ENCODE measurements at places on chromosomes 6 and 20.
A peak's percentile ranks its signal among the peaks of the same experiment; 100 is the strongest.

- no peak overlapping the region for H3K4me3 ChIP-seq
- no peaks in the 10 kb centered on the region for H3K4me1 ChIP-seq
- no peak for DNase-seq
- H3K27me3 ChIP-seq, result no peaks in the 10 kb centered on the region
- H3K36me3 ChIP-seq, result no peaks in the 10 kb centered on the region
Measured at GRCh38 chr6:55812509-55812908, 62.9 kb downstream of the BMP5 start.

DNA sequence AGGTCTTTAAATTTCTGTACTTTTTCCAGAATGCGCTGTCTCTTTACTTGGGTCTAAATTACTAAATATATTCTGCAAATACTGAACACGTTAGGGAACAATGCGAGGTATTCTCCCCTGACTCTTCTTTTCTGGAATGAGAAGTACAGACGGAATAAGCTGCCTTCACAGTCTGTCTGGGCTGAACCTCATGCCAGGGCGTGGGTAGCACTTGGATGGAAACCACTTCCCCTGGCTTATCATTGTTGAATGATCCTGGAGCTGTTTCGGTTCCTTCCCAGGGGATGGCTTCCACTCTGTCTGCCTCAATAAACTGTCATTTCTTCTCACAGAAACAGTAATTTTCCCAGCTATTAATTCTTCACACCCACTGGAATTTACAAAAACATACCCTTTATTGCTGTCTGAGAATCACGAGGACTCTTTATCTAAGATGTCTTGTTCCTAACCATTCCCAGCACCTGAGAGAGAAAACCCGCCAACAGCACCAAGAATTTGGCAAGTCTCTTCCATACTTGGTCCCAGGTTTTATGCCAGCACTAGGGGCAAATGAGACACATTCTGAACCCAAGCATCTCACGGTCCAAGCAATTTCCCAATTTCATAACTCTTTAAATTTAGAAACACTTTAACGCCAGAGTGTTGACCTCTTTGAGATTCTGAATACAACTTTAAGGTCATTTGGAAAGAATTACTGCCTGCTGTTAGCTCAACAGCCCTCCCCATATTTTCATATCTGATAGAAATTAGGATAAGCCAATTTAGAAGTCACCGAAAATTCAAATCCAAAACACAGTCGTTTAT lies 43.2 kb upstream of the ADGRF5 start:
- no peak overlapping the region for H3K4me3 ChIP-seq
- no peaks in the 10 kb centered on the region for H3K4me1 ChIP-seq
- H3K27ac ChIP-seq, result no peak overlapping the region
- no peaks in the 10 kb centered on the region for H3K36me3 ChIP-seq
- DNase-seq, result no peak

DNA sequence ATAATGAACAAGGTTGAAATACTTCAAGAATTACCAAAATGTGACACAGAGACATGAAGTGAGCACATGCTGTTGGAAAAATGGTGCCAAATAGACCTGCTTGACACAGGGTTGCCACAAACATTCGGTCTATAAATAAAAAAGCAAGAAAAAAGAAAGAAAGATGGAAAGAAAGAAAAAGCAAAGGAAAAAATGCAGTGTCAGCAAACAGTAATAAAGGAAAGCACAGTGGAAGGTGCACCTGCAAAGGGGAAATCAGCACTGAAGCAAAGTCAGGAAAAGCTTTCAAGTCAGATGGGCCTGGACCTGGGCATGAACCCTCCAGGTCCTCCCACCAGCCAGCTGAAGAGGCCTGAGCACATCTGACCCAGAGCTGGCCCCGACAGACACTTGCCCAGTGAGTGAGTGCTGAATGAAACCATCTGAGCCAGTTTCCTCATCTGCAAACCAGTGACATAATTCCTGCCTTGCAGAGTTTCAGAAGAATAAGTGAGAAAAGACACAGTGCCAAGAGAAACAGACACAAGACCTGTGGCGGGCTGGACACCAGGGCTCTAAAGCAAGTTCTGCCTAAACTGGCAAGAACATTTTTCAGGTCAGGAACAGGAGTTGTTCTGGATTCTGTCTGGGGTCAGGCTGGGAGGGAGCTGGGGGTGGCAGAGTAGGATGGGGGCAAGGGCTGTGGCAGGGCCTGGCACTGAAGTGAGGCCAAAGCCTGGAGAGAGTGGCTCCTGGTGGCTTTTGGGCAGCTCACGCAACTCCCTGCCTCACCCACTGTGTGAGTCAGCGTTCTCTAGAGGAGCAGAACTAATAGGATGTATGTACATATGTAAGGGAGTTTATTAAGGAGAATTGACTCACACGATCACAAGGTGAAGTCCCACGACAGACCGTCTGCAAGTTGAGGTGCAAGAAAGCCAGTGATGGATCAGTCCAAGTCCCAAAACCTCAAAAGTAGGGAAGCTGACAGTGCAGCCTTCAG lies 23.9 kb upstream of the MICB start:
- no peak for DNase-seq
- H3K4me3 ChIP-seq, result no peak overlapping the region
- H3K27ac ChIP-seq, result peak overlapping the region; percentile 1

DNA sequence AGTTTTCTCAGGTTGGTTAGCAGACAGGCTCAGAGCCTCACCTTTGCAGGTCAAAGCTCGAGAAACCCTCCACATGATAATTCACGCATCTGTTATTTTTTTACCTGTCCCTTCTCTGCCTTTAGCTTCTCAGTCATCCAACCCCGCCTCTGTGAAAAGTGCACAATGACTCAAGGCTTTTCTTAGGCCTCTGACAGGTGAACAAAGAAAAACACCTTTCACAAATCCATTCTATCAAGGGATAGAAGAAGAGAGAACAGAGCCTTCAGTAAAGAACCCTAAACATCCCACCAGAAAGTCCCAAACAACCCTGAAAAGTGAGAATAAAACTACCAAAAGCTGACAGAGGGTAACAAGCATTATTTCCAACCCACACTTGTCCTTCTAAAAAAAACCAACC lies 178.2 kb downstream of the GJA10 start:
- H3K4me3 ChIP-seq, result no peak overlapping the region
- H3K4me1 ChIP-seq, result no peaks in the 10 kb centered on the region
- no peak for DNase-seq
- H3K27ac ChIP-seq, result no peak overlapping the region
- no peaks in the 10 kb centered on the region for H3K27me3 ChIP-seq

GRCh38 chr6:33602180-33602579 lies 18.9 kb upstream of the ITPR3 start:
- H3K4me3 ChIP-seq, result no peak overlapping the region
- no peaks in the 10 kb centered on the region for H3K36me3 ChIP-seq
- DNase-seq, result no peak
- no peak overlapping the region for H3K27ac ChIP-seq
- no peaks in the 10 kb centered on the region for H3K4me1 ChIP-seq
- H3K27me3 ChIP-seq, result no peaks in the 10 kb centered on the region

- H3K27ac ChIP-seq, result no peak overlapping the region
- H3K4me1 ChIP-seq, result peaks cover 10% of the 10 kb centered on the region
- H3K4me3 ChIP-seq, result no peak overlapping the region
- no peaks in the 10 kb centered on the region for H3K27me3 ChIP-seq
- no peak for DNase-seq
Measured at GRCh38 chr6:152298055-152298647, 339.0 kb downstream of the SYNE1 start.

DNA sequence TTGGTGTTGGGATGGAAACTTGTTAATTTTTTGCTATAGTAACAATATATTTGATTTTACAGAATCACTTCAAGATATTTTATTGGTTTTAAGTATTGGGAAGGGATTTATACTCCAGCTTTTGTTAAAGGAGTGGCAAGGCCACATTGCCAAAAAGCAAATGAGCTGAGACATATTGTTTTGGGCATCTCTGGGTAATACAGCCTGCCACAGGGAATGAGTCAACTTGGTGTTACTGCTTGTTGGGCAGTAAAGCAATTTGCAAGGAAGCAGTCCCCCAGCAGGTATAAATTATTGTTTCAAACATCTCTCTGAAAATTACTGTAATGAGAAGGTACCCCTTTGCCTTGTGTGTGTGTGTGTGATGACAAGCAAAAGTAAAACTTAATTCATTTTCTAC lies 868.3 kb upstream of the FLRT3 start:
- H3K36me3 ChIP-seq, result no peaks in the 10 kb centered on the region
- no peaks in the 10 kb centered on the region for H3K4me1 ChIP-seq
- no peak overlapping the region for H3K27ac ChIP-seq
- no peak for DNase-seq

DNA sequence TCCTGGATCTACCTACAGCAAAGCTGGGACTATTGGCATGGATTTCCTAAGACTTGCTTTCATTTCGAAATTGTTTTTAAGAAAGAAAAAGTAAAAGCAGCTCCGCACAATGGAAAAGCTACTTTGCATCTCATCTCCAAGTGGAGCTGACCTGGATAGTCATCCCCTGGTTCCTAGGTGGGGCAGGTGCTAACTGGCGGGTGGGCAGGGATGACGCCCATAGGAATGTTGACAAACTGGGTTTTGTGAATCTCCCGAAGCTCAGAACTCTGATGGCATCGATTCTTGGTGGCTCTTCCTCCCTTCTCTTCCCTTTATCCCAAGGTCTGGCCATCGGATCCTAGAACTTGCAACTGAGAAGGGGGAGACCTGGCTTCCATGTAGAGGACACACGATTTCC lies 12.4 kb upstream of the EZR start:
- H3K27me3 ChIP-seq, result no peaks in the 10 kb centered on the region
- no peak for DNase-seq
- H3K4me3 ChIP-seq, result no peak overlapping the region
- H3K27ac ChIP-seq, result no peak overlapping the region
- H3K4me1 ChIP-seq, result no peaks in the 10 kb centered on the region
- no peaks in the 10 kb centered on the region for H3K36me3 ChIP-seq

DNA sequence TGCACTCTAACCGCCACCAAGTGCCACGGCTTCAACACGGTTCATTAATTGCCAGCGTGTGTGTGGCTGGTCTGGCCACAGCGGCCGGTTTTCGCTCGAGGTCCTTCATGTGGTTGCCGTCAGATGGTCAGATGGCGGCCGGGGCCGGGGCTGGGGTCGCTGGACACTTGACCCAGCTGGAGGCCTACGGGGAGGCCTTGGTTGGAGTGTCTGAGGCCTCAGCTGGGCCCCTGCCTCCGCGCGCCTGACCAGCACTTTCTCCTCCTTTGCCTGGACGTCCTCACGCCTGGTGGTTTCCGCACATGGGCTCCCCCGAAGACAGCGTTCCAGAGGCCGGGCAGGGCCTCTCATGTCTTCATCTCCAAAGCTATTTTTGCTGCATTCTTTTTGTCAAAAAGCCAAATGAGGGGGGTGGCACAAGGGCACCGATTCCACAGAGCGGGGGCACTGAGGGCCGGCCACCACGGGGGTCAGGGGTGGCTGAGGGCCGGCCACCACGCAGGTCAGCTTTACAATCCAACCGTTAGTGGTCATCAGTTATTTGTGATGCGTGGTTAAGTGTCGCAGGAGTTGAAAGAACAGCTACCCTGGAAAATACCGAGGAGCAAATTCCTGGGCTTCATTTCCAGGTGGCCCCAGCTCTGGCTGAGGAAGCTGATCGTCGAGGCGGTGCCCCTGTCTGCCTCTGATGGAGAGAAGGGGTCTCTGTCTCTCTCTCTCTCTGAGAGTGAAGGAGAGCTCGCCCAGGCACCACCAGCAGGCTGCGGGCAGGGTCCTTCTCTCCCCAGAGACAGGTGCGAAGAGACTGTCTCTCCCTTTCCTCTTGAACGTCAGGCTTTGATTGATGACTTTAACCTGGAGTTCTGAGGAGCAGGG lies 50.5 kb upstream of the FRMD1 start:
- no peak overlapping the region for H3K4me3 ChIP-seq
- DNase-seq, result no peak
- no peak overlapping the region for H3K27ac ChIP-seq
- H3K27me3 ChIP-seq, result no peaks in the 10 kb centered on the region

DNA sequence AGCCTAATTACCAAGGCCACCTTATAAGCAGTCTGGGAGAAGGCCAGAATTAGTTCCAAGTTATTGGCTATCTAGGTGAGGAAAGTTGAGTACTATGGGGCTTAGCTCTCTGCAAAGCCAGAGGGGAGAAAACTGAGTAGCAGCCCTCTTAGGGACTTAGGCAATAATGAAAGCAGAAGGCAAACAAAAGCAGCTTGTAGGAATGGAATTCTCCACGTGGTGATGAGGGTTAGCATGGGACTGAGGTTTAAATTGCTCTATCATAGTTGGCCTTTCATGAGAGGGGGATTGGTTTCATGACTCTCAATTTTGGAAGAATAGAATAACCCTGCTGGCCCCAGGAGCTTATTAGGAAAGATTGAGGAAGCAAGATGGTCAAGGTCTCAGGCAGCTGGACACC lies 7.0 kb upstream of the UBE2J1 start:
- no peak overlapping the region for H3K27ac ChIP-seq
- peaks cover 4% of the 10 kb centered on the region for H3K4me1 ChIP-seq

- no peak overlapping the region for H3K27ac ChIP-seq
- H3K4me3 ChIP-seq, result no peak overlapping the region
- H3K4me1 ChIP-seq, result no peaks in the 10 kb centered on the region
- no peaks in the 10 kb centered on the region for H3K36me3 ChIP-seq
Measured at GRCh38 chr20:57106692-57107091, 159.7 kb downstream of the BMP7 start.

DNA sequence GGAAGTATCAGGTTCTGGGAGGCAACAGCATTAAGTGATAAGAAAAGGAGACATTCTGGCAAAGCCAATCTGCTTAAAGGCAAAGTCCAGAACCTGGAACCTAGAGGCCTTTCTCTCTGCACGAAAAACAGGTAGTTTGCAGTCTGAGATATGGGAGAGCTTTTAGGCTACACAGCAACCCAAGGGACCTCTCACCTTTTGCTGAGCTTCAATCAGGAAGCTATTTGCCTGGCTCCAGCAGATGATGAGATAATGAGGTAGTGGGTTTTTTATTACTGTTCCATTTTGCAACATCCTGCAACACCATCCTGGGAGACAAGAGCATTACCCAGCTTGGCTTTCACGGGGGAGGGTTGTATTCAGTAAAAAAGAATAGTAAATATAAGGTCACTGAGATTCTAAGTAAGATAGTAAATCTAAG lies 143.1 kb downstream of the ADGRG6 start:
- H3K27ac ChIP-seq, result no peak overlapping the region
- H3K36me3 ChIP-seq, result no peaks in the 10 kb centered on the region
- H3K4me3 ChIP-seq, result no peak overlapping the region
- no peaks in the 10 kb centered on the region for H3K4me1 ChIP-seq
- H3K27me3 ChIP-seq, result no peaks in the 10 kb centered on the region

- H3K4me3 ChIP-seq, result no peak overlapping the region
- H3K27ac ChIP-seq, result no peak overlapping the region
- no peak for DNase-seq
- H3K27me3 ChIP-seq, result no peaks in the 10 kb centered on the region
Measured at GRCh38 chr6:16576451-16577368, 184.6 kb downstream of the ATXN1 start.

DNA sequence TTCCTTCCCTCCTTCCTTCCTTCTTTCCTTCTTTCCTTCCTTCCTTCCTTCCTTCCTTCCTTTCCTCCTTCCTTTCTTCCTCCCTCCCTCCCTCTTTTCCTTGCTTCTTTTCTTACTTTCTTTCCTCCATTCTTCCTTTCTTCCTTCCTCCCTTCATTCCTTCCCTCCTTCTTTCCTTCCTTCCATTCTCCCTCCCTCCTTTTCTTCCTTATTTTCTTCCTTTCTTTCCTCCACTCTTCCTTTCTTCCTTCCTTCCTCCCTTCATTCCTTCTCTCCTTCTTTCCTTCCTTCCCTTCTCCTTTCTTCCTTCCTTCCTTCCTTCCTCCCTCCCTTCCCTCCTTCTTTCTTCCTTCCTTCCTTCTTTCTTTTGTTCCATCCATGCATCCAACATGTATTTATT lies 35.1 kb upstream of the EDN3 start:
- no peaks in the 10 kb centered on the region for H3K4me1 ChIP-seq
- H3K4me3 ChIP-seq, result no peak overlapping the region
- H3K27me3 ChIP-seq, result no peaks in the 10 kb centered on the region
- H3K36me3 ChIP-seq, result no peaks in the 10 kb centered on the region

- H3K4me1 ChIP-seq, result peaks cover 10% of the 10 kb centered on the region
- no peak overlapping the region for H3K4me3 ChIP-seq
- no peak for DNase-seq
- no peak overlapping the region for H3K27ac ChIP-seq
Measured at GRCh38 chr6:166904101-166904746, 52.1 kb downstream of the RNASET2 start.
